AG10803 (cell line): ENCODE measurements at places on chromosomes 2 and 18.
A peak's percentile ranks its signal among the peaks of the same experiment; 100 is the strongest.

- DNase-seq = no peak
These were observed 20.3 kb downstream of the SPOPL start for GRCh38 chr2:138521821-138522220.

GRCh38 chr2:200369886-200370285, 63.4 kb downstream of the SPATS2L start:
- no peak for DNase-seq

GRCh38 chr18:58668897-58669296, 2.4 kb upstream of the MALT1 start:
- DNase-seq = peak; percentile 12

DNA sequence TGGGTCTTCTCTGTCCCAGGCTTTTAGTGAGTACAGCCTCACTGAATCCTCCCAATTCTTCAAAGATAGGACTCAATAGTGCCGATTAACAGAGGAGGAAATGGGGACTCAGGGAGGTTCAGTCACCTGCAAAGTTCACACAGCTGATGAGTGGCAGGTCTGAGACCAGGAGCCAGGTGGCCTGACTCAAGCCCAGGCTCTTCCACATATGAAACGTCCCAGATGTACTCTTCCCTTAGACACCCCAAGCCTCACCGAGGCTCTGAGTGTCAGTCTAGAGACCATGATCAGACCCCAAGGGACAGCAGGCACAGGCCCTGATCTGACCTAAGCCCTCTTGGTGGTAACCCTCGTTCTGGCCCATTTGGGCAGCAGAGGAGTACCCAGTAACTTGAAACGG, 115.2 kb downstream of the INHBB start:
- DNase-seq = no peak

DNA sequence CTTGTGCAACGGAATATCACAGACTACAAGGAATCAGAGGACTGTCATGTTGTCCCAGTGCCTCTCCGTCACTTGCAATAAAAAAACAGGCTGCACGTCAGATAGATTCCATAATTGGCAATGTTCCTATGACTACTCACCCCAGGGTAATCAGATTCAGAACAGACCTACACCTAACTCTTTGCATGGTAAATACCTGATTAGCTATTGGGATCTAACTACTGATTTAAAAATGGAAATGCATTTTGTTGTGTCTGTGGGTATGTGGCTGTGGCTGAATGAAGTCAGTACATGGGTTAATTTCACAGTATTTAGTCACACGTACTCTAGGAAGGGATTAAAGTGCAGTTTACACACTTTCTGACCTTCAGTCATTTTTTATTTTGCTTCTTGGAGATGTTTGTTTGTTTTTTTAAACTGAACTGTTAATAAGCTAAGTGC, 91.7 kb downstream of the SCN3A start:
- DNase-seq = no peak

DNA sequence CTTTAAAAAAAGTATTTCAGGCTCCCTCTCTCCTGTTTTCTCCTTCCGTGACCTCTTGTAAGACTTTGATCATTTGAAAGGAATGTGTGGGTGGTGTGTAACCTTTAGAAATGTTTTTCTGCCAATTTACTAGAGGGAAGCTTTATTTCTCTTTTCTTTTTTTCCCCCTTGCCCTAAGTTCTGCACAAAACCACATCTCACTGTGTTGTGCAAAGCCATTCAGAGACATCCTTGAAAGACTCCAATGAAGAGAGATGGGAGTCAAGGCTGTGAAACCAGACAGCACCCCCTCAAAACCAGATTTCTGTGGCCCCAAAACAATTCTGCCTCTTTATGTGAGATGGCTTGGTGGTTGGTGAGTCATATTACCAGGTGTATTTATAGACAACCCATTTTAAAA, 184.6 kb upstream of the ERBB4 start:
- peak; percentile 46 for DNase-seq

- DNase-seq = no peak
These were observed 232.8 kb downstream of the TCF4 start for GRCh38 chr18:55355223-55355622.

DNA sequence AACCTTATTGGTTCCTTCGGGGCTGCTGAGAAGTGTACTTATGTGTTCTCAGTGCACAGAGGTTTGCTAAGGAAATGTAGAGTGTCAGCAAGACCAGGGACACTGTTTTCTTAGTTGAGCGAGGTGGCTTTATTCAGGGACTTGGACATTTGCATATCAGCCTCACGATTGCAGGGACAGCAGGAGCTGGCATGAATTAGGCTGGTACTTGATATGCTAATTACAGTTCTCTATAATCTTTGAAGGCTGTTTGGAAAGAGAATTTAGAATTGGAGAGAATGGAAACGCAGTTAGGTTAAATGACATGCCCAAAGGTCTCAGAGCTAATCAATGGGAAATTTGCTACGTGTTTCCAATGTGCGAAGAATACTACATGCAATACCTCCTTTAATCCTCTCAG, 18.7 kb upstream of the MTCL1 start:
- DNase-seq = no peak

DNA sequence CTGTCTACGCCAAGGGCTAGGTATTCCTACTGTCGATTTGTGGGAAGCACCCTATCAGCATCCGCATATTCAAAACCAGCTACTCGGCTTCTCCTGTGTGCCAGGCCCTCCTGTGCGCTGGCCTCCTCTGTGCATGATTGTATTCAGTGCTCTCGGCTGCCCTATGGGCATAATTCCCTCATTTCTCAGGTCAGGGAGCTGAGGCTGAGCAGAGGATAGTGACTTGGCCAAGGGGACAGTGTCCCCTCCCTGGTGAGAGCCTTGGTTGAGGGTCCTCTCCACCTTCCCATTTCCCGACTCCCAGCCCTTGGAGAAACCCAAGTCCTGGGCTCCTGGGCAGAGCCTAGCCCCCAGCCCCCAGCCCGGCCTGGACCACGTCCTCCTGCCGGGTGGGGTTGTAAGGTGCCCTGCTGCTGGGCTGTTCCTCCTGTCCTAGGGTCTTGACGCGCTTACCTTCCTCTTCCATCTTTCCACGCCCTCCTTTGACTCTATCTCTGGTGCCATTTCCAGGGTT, 6.3 kb upstream of the HS6ST1 start:
- DNase-seq = no peak

GRCh38 chr2:171181064-171182049, 20.7 kb upstream of the TLK1 start:
- no peak for DNase-seq

DNA sequence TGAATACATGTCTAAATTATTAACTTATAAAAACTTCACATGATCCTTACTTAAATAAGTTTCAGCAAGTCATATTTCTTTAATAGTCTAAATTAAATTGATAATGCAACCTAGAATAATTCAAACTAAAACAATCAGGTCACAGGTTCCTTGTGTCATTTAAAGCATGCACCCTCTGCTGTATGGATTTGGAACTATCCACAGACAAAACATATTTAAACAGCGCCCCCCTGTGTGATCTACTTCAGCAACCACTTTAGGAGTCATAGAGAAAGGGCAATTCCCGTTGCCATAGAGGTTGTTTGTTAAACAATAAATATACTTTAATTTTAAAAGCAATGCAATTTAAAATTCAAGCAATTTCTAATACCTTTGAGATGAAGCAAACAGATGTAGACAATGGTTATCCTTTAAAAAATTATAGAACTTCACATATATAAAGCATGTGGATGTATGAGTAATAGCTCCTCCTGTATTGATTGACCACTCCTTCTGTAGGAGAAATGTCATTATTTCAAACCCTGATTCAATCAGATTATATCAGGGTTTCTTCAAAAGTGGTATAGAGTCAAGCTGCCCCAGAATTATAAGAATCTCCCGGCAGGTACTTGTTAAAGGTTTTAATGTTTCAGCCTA, 21.2 kb downstream of the GRB14 start:
- peak; percentile 69 for DNase-seq

GRCh38 chr2:27278010-27278409, 2.8 kb downstream of the DNAJC5G start:
- no peak for DNase-seq

DNA sequence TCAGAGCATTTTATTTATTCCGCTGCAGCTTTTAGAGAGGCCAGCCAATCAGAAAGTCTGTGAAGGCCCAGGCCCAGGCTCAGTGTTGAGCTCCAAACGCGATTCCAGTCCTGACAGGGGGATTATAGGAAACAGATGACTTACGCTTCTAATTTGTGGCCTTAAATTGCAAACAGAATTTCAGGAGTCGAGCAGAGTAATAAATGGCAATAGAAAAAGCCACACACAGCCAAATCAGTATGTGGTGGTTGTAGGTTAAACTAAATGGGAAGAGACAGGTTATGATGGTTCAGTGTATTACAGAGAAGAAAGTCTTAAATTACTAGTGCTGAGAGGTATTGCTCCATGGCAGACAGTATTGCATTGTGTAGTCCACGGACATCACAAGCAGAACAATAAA, 131.0 kb upstream of the ZEB2 start:
- DNase-seq = peak; percentile 58

GRCh38 chr2:41967476-41968181, 80.2 kb upstream of the PKDCC start:
- DNase-seq = peak; percentile 57

GRCh38 chr2:181680055-181680936, at the start of gene NEUROD1:
TSS of gene NEUROD1 (minus strand) at chr2:181680517. CDS start at chr2:181678860, 1,657 bp downstream.
- no peak for DNase-seq

GRCh38 chr2:33735096-33735495, 136.0 kb upstream of the FAM98A start:
- no peak for DNase-seq

GRCh38 chr18:49178736-49179135, 228.0 kb upstream of the SMAD7 start:
- DNase-seq = peak; percentile 29

- DNase-seq = peak; percentile 33
These were observed 100.4 kb downstream of the SNTG2 start for GRCh38 chr2:1051075-1051474.

GRCh38 chr2:46200861-46201605, 96.2 kb upstream of the EPAS1 start:
- no peak for DNase-seq

- no peak for DNase-seq
These were observed 3.5 kb upstream of the KLHL29 start for GRCh38 chr2:23381485-23381884.

GRCh38 chr18:34493566-34494358, 216.3 kb upstream of the DTNA start:
- no peak for DNase-seq

DNA sequence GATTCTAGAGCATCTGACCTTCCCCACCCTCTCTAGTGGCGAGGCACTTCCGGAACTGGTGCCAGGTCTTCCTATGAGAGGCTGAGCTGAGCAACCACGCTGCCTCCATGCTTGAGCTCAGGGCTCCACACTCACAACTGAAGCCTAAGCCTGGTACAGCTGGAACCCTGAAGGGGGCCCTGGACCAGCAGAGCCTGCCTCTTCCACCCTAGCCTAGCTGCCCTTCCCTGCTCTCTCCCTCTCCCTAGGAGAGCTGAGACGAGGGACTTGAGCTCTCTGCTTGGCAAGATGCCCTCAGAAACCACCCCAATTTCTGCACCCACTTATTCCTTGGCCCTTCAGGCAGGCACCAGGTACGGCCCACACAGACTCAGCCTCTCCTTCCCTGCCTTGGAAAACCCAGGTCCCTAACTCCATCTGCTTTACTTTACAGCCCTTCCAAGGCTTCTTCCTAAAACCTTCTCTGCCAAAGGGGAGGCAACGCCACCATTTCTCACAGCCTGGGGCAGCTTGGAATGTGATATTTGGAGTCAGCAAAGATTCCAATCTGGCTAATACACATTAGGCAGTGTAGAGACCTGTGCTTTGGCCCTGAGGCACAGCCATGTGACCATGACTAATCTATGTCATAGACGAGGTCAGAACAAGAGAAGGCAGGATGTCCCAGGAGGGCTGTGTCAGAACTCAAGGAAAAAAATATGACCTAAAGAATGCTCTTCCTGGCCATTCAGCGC, 18.8 kb downstream of the COX7A2L start:
- peak; percentile 93 for DNase-seq

DNA sequence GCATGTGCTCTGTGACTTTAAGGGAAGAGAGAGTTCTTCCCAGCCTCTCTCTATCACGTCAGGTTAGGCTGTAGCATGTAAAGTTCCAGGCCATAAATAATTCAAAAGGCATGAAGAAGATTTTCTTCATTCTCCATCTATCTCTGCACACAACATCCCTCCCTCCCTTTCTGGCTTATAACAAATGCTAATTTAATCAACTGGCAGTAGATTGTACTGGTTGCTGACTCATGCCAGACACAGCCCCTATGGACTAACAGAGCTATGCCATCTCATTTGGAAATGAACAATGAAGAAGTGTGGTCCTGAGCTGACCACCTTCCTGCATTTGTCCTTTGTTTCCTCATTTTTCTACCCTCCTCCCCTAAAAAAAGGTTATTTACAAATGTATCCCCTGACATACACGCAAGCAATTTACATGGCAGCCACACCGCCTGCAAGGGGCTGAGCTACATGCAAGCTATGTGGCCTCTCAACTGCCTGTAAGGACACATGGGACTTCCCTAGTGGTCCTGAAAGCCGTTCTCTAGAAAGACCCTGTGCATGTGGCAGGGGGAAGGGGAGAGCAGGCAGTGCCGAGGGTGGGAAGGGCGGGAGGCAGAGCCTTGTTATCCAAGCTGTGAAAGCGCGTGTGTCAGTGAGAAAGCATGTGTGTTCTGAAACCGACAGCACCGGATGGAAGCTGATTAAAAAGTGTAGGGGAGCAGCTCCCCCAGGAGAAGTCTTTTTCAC, 90.9 kb upstream of the KLF7 start:
- peak; percentile 61 for DNase-seq

- DNase-seq = no peak
These were observed 296.8 kb upstream of the SLC39A10 start for GRCh38 chr2:195360242-195360641.

DNA sequence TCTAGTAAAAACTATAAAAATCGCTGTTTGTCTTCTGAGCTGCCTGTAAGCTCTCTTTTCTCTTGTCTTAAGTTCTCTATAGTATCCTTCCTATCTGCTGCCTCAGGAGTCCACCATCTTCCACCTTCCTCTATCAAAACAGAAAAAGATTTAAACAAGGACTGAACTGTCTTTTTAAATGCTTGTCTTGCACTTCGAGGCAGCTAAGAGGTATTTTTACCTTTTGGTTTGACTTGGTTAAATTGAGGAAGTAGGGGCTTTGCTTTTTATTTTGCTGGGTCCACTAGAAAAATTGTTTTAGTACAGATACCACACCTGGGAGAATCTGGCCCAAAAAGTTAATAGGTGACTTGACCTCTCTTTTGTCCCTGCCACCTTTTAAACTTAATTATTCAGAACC, 12.2 kb downstream of the SESTD1 start:
- DNase-seq = no peak

DNA sequence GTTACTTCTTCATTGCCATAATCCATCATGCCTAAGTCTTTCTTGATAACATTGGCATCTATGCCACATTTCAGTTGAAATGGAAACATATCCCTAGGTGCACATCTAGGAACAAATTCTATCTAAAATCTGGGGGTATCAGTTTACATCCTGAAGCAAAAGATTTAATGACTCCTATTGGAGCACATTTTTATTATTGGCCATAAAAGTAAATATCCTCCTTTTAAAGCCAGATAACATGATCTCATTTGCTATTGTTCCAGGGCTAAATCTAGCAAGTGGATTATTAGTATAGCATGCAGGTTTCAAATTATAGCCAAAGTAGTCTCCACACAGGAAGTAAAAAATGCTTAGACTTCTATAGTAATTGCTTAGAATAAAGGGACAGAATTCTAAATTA, 193.2 kb downstream of the CDH2 start:
- no peak for DNase-seq
